ENCODE measurements at places on chromosomes 13 and 19.

- peak; percentile 84 for DNase-seq
Measured at GRCh38 chr19:18251587-18252369, 22.5 kb downstream of the IQCN start.

DNA sequence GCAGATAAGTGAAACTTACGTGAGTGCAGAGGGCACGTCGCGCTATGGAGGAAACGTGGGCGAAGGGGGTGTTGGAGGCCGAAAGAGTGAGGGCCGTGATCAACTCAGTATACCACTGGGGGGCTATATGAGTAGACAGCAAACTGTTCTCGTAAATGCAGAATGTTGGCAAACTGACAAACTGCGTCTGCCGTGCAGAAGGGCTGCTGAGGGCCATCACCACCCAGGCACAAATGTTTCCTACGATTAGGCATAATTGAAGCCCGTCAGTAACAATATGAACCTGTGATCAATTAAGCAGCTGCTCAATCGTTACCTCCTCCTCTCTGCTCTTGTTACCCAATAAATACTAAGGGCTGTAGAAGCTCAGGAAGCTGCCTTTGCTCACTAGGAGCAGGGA is 17.3 kb upstream of the MADCAM1 start:
- DNase-seq = no peak

DNA sequence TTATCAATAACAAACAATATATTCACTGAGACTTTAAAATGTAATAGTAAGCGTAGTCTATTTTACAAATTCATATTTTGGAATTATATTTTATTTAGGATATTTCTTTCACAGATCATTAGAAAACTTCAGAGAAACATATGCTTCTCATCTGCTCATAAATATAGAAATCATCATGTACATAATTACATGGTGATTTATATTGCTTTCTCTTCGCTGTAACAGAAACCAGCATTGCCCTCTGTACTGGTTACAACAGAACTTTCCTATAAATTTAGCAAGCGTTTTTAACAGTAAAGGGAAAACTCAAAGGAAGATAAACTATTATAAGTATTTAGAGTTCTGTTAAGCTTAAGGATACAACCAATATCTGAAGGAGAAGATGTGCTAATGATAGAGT is 672.8 kb downstream of the PCDH9 start:
- DNase-seq = no peak

- no peak for DNase-seq
Measured at GRCh38 chr19:55485439-55486011, 537 bp downstream of the NAT14 start.

GRCh38 chr13:66612983-66613382 is 617.2 kb downstream of the PCDH9 start:
- no peak for DNase-seq

GRCh38 chr13:54949735-54950134 is 1921.1 kb downstream of the OLFM4 start:
- peak; percentile 26 for DNase-seq

Measured in RWPE1 (cell line).